ENCODE measurements at places on chromosomes 7 and 10. TPM values are rescaled to one million over a fixed set of nuclear protein-coding genes. Genes with fewer than 3 reads are reported as not detected.

C10orf71 gene
- total RNA-seq: not detected

- DNase-seq: no peak
Observed at GRCh38 chr7:47689558-47689957, 107.6 kb upstream of the TNS3 start.

PTF1A gene
- total RNA-seq: not detected

DNA sequence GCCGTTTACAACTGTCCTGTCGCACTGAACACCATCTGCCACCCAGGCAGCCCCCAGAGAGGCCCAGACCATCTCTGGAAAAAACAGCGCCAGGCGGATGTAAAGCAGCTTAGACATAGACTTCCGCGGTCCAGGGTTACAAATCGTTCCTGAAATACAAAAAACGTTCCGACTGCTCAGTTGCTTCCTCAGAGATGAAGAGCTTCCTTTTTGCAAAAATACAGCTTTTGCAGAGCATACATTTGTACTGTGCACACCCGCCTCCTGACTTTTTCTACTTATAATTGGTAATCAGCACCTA lies 11.4 kb downstream of the DAGLB start:
- DNase-seq: no peak

- no peak for DNase-seq
Observed at GRCh38 chr7:70867513-70867912, 264.4 kb upstream of the GALNT17 start.

MUC12 gene
- 0.55 TPM for total RNA-seq
